ENCODE measurements at places on chromosomes 3 and 15. TPM values are rescaled to one million over a fixed set of nuclear protein-coding genes. Genes with fewer than 3 reads are reported as not detected.

The C3orf22 gene
- not detected for total RNA-seq

The ADPGK gene
- 79.2 TPM for total RNA-seq

The MINAR1 gene
- 0.44 TPM for total RNA-seq

The RLBP1 gene
- not detected for total RNA-seq

The SKIC8 gene
- total RNA-seq = 42.4 TPM

The IL20RB gene
- 1.3 TPM for total RNA-seq

The CCR3 gene
- total RNA-seq = 1.9 TPM

The MOBP gene
- not detected for total RNA-seq

The IQCB1 gene
- total RNA-seq = 33.2 TPM

The ZNF80 gene
- 5.3 TPM for total RNA-seq

The SERPINI1 gene
- total RNA-seq = 1.9 TPM

The PYGO1 gene
- total RNA-seq = not detected

- no peak for DNase-seq
Measured at GRCh38 chr3:78858174-78858573, 909.6 kb downstream of the ROBO1 start.

- no peak for DNase-seq
Measured at GRCh38 chr3:23762759-23763477, 42.8 kb upstream of the UBE2E1 start.

DNA sequence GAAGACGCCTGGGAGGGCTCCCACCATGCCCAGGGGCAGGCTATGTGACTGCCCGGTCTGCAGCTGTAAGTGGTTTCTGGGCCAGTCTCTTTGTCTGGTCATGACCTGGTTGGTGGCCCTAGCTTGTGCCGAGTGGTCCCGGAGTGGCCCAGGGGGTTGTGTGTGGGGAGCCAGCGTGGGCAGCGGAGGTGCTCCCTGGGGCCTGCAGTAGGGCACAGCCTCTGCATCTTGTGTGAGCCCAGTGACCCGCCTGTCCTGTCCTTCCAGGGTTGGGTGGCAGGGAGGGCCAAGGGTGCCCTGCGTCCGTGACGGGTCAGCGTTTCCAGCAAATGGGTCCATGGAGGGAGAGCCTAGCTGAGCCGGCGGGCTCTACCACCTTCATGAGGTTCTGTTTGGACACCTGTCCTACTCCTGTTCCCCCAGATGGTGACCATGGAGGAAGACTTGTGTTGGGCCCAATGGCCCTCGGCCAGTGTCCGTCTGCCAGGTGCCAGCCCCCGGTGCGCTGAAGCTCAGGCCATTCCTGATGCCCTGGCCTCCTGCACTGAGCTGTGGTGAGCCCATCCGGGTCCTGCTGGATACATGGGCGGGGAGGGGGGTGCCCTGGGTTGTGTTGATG is 215.4 kb downstream of the SNRPN start:
- DNase-seq = peak; percentile 17

GRCh38 chr3:52458031-52458760 is 2.8 kb downstream of the NISCH start:
- no peak for DNase-seq

DNA sequence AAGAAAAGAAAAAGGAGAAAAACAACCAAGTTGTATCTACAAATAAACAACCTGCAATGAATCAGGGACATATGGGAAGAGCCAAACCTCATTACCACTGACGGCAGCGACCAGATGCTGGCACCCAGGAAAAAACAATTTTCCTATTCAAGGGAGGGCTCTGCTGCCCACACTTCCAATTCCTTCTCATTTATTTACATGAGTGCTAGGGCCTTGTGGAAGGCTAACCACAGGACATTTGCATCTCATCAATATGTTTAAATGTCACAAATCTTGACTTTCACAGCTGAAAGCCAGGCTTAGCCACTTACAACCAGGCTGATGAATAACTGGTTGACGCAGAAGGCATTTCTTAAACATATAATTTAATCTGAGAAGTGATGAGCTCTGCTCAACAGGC is 36.0 kb downstream of the RFTN1 start:
- no peak for DNase-seq

DNA sequence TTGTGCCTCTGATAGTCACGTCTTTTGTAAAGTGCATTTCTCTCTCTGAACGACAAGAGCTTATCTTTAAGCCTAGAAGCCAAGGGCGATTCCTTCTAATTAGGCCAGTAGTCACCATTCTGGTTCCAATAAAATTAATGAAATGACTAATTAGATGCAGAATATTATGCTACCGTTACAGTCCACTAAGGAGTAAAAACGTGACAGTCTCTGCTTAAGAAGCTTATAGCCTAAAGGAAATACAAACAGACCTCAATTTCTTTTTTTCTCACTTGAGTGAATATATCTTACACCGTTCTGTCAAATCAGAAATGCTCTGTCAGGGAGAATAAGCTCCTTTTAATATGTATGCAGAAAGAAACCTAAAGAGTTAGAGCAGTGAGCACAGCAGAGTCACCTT is 236.1 kb downstream of the CD47 start:
- no peak for DNase-seq

GRCh38 chr3:156256945-156257344 is 136.6 kb downstream of the KCNAB1 start:
- DNase-seq = no peak

GRCh38 chr3:133996251-133996661 is 33.5 kb downstream of the SLCO2A1 start:
- no peak for DNase-seq

DNA sequence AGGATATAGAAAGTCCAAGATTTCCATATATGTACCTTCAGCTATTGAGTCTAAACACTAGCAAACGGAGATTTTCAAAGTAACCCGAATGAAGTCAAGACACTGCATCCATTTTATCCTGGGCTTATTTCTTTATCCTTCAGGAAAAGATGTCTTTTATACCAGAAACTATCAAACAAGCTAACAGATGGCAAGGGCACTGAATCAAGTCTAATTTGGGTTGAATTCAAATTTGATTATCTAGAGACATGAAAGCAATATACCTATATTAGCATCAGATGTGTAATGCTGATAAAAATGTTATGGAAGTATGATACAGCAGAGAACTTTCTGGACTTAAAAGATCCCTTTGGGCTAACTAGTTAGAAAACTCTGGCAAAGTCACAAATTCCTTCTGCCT is 138.3 kb upstream of the TSPAN3 start:
- no peak for DNase-seq

GRCh38 chr3:52313188-52313773 is 2.8 kb upstream of the DNAH1 start:
- no peak for DNase-seq

GRCh38 chr15:42100021-42100800 is 5.8 kb upstream of the PLA2G4D start:
- DNase-seq = no peak

GRCh38 chr3:129460155-129460554 is 20.1 kb downstream of the IFT122 start:
- no peak for DNase-seq

DNA sequence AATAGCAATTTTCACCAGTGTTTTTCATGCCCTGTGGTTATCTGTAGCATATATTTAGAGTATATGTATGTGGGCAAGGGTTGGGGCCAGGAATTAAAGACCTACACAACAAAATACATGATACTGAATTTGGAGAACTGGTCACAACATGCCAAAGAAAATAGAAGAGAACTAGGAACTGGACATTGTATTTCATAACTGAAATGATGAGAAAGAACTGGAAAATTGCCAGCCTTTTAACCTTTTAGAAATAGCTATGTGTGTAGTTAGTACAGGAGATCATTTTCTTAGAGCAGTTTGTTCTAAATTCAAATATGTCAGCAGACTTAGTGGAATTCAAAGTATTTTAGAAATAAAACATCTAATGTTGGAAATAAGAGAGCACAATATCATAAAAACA is 227.1 kb upstream of the CGNL1 start:
- DNase-seq = no peak

DNA sequence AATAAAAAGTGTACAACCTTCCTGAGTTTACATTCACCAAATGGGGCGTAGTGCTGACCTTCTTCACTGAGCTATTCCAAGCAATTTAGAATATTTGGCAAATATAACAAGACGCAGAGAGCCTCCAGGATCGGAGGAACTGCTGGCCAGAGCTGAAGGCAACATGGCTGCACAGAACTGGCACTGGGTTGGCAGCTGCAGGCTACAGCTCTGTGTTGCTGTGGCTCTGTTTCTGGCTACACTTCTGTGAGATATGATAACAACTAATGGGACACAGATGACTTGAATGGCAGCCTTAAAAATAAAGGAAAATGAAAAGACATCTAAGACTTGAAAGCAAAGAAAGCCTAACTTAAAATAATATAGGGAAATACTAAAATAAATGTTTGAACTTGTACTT is 10.8 kb upstream of the SLC6A20 start:
- no peak for DNase-seq

- no peak for DNase-seq
Measured at GRCh38 chr15:96350934-96351724, 20.6 kb downstream of the NR2F2 start.

GRCh38 chr15:69704229-69704628 is 251.6 kb downstream of the RPLP1 start:
- no peak for DNase-seq

- no peak for DNase-seq
Measured at GRCh38 chr3:197953881-197954280, 3.9 kb downstream of the RPL35A start.

- DNase-seq = no peak
Measured at GRCh38 chr15:78083186-78083585, 5.7 kb upstream of the TBC1D2B start.

DNA sequence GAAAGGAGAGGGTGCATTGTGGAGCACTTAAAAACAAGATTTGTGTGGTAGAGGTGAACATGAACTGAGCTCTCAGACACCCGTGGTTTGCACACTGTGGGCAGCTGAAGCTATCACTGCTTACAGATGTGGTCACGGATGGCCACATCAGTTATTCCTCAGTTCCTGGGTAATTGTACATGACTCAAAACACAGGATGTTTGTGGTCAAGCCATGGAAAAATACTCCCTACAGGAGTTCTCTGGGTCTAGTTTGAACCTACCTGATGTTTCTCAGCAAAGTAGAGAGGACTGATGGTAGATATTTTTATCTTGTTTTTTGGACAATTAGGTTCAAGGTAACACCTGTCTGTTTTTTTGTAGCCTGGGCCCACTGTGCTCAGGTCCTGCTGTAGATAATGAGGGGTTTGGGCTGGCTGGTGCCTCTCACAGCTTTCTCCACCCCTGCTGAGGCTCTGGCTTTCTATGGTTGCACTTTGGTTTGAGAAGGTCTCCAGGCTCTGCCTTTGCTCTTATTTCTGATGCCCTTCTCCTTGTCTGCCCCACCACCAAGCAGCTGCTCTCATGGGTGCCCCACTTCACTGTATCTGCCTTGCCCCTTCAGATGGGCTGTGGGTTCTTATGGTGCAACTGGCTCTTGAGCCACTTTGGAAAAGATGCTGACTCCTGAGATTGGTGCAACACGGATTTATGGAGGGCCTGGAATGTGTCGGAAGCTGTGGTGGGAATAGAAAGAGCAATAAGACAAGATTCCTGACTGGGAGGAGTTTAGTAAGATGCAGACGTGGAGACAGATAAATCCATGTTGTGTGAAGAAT is 40.1 kb downstream of the CDCP1 start:
- DNase-seq = peak; percentile 83

- DNase-seq = no peak
Measured at GRCh38 chr3:23991683-23992628, 46.9 kb downstream of the NR1D2 start.

- DNase-seq = no peak
Measured at GRCh38 chr3:30231277-30232141, 374.9 kb upstream of the TGFBR2 start.

DNA sequence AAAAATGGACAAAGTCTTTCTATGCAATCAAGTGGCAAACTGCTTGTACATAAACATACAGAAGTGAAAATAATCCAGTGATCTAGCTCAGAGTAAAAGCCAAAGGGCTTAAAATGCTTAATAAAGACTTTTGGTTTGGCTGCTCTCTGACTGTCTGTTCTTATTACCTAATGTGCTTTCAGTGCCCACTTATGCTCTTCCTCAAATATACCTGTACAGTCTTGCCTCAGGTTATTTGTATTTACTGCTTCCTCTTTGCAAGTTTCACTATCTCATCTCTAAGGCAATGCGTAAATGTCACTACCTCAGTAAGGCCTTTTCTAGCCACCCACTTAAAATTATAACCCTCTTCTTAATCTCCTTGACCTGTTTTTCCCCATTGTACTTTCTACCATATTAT is 171.8 kb downstream of the EPHA6 start:
- no peak for DNase-seq

DNA sequence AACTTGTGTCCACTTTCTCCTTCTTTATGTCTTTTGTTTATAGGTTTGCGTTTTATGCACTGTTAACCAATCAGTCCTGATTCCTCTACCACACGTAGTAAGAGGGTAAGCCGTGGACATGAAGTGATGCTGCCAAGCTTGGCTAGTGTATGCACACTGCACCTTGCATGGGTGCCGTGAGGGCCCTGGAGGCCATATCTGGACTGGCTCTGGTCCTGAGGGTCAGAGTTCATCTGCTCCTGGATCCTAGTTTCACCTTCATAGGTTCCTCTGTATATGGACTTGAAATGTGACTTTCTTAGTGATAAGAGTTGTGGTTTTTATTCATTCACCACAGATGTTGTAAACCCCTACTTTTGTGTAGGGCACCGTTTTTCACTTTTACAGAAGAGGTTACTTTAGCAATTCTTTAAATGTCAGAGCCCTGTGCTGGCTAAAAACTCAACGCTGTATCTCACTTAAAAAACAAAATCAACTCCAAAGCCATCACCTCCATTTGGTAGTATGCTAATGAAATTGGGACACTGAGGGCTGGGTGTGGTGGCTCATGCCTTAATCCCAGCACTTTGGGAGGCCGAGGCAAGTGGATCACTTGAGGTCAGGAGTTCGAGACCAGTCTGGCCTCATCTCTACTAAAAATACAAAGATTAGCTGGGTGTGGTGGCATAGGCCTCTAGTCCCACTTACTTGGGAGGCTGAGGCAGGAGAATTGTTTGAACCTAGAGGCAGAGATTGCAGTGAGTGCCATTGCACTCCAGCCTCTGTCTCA is 22.9 kb downstream of the SIAH2 start:
- DNase-seq = no peak

DNA sequence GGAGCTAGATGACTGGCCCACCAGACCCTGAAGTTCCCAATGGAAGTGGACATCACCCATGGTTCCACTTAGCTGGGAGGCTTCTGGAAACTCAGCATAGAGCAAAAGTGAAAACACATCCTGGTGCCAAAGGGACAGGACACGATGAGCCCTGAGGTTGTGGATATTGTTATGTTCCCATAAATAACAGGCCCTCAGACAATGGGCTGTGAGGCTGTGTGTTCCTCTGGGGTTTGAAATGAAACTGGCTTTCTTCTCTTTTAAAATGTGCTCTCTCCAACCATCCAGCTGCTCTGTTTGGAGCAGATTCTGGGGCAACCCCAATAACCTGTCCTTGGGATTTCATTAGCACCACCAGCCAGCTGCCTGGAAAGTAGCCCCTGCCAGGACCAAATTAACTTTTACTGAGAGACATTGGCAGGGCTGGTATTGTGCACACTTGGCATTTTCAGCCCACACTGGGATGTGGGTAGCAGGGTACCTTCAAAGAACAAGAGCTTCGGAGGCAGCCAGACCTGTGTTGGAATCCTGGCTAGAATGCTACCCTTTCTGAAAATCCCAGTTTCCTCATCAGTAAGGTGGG is 97.5 kb downstream of the DNAJB8 start:
- DNase-seq = no peak

- DNase-seq = no peak
Measured at GRCh38 chr15:65038836-65039235, 6.4 kb upstream of the SLC51B start.
